Endodermal cell (in vitro differentiated cells): ENCODE measurements at places on chromosomes 6 and 20.

DNA sequence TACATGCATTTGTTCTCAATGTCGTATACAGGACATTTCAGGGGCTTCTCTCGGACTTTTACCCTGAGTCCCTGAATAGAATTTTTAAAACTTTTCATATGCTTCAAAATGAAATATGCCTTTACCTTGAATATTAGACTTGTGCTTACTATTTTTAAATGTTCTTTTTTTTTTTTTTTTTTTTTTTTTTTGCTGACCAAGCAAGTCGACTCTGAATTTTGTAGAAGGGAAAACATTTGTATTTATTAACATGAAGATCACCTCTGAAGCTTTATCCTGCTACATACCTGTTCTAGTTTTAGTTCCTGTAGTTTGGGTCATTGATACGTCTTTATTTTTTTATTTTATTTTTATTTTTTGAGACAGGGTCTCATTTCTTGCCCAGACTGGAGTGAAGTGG is 39.7 kb upstream of the SAYSD1 start:
- no peak for DNase-seq

- DNase-seq, result peak; percentile 94
Measured at GRCh38 chr6:144286503-144287393, 1.6 kb downstream of the UTRN start.

DNA sequence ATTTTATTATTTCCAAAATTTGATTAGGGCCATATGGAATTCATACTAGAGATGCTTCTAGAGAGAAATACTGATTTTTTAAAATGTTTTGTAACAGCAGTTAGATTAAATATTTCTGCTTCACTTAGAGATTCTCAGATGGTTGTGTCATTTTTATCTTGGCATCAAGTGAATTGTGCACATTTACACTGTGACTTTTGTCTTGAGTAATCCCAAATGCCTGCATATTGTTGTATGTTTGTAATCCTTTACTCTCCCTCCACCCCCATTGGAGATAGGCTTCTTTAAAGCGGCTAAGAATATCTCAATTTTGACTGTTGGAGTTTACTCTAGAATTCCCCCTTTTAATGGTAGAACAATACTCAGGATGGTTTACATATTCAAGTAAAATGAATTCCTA is 19.0 kb downstream of the STX16 start:
- DNase-seq, result no peak

GRCh38 chr20:62323980-62324906 is 21.4 kb downstream of the ADRM1 start:
- no peak for DNase-seq

GRCh38 chr6:164415832-164416563 is 893.4 kb downstream of the C6orf118 start:
- no peak for DNase-seq

DNA sequence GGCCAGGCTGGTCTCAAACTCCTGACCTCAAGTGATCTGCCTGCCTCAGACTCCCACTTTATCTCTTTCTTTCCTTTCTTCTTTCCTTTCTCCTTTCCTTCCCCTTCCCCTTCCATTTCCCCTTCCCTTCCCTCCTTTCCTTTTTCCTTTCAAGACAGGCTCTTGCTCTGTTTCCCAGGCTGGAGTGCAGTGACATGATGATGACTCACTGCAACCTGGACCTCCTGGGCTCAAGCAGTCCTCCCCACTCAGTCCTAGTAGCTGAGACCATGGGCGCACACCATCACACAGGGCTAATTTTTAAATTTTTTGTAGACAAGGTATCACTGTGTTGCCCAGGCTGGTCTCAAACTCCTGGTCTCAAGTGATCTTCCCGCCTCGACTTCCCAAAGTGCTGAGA is 377.6 kb upstream of the ZFP64 start:
- no peak for DNase-seq

DNA sequence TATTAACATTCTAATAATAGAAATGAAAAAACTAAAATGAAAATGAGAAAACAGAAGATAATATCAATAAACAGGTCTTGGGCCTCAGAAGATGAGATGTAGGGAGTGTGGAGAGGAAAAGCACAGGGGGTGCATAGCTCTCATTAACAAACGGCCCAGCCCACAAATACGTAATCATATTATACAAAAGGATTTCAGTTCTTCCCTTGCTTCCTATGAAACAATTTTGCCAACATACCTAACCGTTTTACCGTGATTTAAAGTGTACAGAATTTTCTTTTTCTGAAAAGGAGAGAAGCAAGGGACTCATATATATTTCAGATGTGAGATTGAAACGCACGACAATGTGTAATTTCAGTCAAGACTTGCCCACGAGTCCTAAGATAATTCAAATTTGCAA is 136.0 kb downstream of the HFE start:
- DNase-seq, result no peak

DNA sequence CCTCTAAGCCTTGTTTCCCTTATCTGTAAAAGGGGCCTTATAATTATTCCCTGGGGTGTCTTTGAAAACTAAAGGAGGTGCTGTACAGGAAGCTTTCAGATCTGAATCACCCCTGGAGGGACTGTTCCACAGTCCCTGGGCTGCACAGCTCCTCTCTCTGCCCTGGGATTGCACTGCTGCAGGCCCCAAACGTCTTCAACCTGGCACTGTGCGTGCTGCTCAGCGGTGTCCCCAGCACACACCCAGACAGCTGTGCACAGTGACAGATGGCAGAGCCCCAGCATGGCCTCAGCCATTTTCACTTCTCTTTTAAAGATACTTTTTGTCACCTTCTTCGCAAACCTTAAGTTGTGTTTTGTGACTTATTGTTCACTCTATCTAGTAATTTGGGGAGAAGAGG is 50.7 kb upstream of the INSM1 start:
- no peak for DNase-seq

GRCh38 chr6:159529934-159530333 is 163.1 kb downstream of the SOD2 start:
- DNase-seq, result no peak

- no peak for DNase-seq
Measured at GRCh38 chr6:25883991-25884390, 9.9 kb upstream of the SLC17A3 start.

GRCh38 chr6:114061116-114061515 is 90.2 kb upstream of the HDAC2 start:
- no peak for DNase-seq

DNA sequence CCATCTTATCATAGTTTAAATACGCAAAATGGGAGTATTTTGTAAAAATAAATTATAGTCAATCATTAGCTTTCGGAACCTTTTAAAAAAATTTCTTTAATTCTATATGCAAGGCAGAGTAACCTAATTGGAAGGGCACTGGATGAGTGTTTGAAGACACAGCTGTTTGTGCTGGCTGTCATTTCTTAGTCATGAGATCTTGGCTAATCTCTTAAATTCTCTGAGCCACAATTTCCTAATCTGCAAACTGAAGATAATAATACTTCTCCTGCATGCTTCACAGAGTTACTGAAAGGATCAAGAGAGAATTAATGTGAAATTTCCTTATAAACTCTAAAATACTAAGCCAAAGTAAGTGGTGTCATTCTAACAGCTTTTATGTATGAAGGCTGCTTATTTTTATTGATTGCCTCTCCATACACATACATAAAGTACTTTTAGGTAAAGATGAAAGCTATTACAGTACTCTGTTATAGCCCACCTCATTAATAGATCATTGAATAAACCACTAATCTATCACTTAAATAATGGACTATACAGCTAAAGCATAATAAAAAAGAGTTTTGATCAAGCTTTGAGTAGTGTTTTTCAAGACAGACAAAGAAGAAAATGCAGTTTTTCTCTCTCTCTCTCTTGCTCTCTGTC is 383.7 kb upstream of the IRAK1BP1 start:
- no peak for DNase-seq

GRCh38 chr6:52546192-52546591 is 30.7 kb downstream of the TRAM2 start:
- DNase-seq, result no peak

DNA sequence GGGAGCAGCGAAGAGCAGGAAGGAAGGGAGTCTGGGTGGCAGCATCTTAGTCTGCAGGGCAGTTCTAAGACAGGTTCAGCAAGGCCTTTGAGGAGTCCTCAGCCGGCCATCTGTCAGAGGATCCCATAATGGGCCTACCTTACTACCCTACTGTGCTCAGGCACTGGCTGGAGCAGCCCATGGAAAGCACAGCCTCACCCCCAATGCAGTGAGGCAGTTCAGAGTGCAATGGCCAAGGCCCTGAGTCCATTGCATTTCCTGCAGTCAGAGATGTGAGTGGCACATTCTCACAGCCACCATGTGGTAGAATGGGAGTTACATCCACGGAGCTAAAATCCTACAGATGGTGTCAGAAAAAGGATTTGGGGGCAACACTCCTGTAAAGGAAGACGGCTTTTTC is 19.4 kb upstream of the OVOL2 start:
- DNase-seq, result no peak

GRCh38 chr20:48141660-48142515 is 356.6 kb upstream of the SULF2 start:
- DNase-seq, result no peak

GRCh38 chr6:166036316-166037095 is 131.1 kb downstream of the TBXT start:
- DNase-seq, result no peak

- DNase-seq, result no peak
Measured at GRCh38 chr20:33531885-33532284, 42.0 kb downstream of the CBFA2T2 start.

DNA sequence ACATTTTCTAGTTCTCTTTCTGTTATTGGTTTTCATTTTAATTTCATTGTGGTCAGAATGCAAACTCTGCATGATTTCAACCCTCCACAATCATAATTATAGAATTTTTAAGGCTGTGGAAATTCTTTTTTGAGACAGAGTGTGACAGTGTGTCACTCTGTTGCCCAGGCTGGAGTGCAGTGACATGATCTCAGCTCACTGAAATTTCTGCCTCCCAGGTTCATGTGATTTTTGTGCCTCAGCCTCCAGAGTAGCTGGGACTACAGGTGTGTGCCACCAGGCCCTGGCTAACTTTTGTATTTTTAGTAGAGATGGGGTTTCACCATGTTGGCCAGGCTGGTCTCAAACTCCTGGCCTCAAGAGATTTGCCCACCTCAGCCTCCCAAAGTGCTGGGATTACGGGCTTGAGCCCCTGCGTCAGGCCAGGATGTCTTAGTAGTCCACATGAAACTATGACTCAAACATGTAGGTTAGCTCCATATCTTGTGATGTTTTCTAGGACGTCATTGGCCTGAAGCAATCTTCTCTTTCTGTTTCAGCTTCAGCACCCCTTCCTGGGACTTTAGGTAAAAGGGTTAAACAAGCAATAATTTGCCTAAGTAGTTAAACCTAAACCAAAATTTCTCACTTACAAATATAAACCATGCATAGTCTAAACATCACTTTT is 47.4 kb upstream of the SAMD3 start:
- DNase-seq, result no peak

- DNase-seq, result no peak
Measured at GRCh38 chr6:95723638-95724037, 146.3 kb downstream of the MANEA start.

GRCh38 chr6:24358219-24358821 is 461 bp upstream of the DCDC2 start:
- DNase-seq, result no peak

DNA sequence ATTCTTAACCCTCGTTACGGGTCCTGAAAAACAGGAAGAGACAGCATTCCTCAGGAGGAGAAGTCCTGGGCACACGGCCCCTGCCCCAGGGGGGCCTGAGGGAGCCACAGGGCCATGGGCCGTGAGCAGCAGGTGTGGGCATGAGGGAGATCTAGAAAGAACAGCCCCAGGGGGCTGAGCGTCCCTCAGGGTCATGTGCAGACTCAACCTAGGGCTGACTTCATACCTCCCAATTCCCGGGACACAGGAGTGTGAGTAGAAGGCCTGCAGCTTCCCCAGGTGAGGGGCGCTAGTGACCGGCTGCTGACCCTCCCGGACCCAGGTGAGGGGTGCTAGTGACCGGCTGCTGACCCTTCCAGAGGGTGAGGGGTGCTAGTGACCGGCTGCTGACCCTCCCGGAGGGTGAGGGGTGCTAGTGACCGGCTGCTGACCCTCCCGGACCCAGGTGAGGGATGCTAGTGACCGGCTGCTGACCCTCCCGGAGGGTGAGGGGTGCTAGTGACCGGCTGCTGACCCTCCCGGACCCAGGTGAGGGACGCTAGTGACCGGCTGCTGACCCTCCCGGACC is 35.1 kb downstream of the FRMD1 start:
- DNase-seq, result no peak

- peak; percentile 92 for DNase-seq
Measured at GRCh38 chr20:32535953-32536823, 48.9 kb downstream of the NOL4L start.

- DNase-seq, result no peak
Measured at GRCh38 chr6:53929041-53929820, 134.4 kb downstream of the LRRC1 start.

- no peak for DNase-seq
Measured at GRCh38 chr6:104212977-104213668, 646.6 kb downstream of the HACE1 start.

- DNase-seq, result no peak
Measured at GRCh38 chr6:100553243-100553642, 88.5 kb upstream of the SIM1 start.

DNA sequence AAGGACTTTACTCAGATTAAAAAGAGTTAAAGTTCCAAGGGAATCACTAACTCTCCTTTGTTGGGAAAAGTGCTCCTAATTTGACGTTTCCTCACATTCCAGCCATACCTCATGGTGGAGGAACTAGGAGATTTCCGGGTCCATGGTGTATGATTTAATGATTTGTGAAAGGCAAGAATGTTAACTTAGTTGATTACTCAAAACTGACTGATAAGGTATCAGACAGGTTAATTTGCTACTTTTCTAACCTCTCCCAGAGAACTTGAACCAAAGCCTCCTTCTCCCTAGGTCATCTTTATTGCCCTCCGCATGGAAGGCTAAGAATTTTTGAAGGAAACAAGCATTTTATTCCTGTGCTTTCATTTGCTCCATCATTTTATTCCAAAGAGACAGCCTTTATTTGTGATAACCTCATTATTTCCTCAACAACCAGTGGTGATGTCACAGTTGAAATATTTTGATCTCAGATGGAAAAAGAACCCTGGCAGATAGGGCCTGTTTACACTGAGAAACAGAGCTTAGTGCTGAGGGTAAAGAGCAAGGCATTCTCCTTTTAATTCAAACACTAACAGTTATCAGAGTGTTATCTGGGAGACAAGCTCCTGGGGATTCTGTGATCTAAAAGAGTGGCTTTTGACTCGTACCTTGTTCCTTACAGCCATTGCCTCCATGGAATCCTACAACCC is 57.4 kb upstream of the BMP2 start:
- no peak for DNase-seq

GRCh38 chr20:32687180-32687532 is 13.4 kb upstream of the C20orf203 start:
- DNase-seq, result no peak

GRCh38 chr20:64231621-64232550 is 23.7 kb upstream of the PCMTD2 start:
- DNase-seq, result no peak

GRCh38 chr6:100311707-100312251 is 152.9 kb downstream of the SIM1 start:
- no peak for DNase-seq
